ENCODE measurements at places on chromosomes 1 and 21.

GRCh38 chr1:180982422-180982821 is 40.2 kb downstream of the STX6 start:
- no peak for DNase-seq
- H3K27me3 ChIP-seq, result no peaks in the 10 kb centered on the region
- no peak overlapping the region for H3K4me3 ChIP-seq
- H3K36me3 ChIP-seq, result peaks cover 43% of the 10 kb centered on the region
- no peaks in the 10 kb centered on the region for H3K4me1 ChIP-seq
- H3K27ac ChIP-seq, result no peak overlapping the region

DNA sequence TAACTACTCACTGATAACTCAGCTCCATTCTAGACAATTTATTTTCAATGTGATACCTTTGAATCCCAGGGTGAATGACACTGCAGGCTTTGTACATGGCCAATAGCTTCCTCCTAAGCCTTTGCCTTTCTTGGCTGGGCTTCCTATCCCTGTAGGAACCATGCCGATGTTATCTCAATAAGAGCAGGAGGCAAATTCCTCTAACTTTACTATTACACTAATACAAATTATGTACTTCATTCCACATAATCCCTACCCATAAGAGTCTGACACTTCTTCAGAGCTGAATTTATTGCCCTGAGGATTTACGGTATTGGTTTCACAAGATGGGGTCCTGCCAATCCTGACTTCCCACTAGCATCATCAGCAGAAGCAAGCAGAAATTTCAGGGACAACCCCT is 14.0 kb downstream of the TGFBR3 start:
- no peaks in the 10 kb centered on the region for H3K36me3 ChIP-seq
- peaks cover 93% of the 10 kb centered on the region for H3K4me1 ChIP-seq
- no peak for DNase-seq
- no peaks in the 10 kb centered on the region for H3K27me3 ChIP-seq

- DNase-seq, result no peak
- H3K27ac ChIP-seq, result no peak overlapping the region
- H3K36me3 ChIP-seq, result no peaks in the 10 kb centered on the region
- no peak overlapping the region for H3K4me3 ChIP-seq
- H3K27me3 ChIP-seq, result no peaks in the 10 kb centered on the region
- H3K4me1 ChIP-seq, result no peaks in the 10 kb centered on the region
Observed at GRCh38 chr1:31327381-31327780, 30.5 kb downstream of the ZCCHC17 start.

DNA sequence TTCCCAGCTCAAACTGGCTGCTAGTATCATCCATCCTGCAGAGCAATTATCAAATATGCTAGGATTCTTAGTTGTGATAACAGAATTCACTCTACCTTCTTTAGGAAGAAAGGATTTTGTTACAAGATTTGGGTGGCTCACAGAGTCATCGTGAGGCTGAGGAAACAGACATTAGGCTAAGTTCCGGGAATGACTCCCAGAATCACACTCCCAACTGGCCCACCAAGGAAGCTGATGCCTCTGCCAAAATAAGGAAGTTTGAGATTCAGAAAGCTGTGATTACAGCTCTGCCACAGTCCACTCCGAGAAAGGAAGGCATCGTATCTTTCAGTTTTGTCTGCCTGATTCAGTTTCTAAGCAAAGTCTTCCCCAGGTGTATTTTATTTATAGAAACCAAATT is 50.6 kb upstream of the LYPLAL1 start:
- DNase-seq, result no peak
- H3K27me3 ChIP-seq, result no peaks in the 10 kb centered on the region

GRCh38 chr1:42267904-42268303 is 67.1 kb downstream of the FOXJ3 start:
- no peaks in the 10 kb centered on the region for H3K27me3 ChIP-seq
- H3K4me3 ChIP-seq, result no peak overlapping the region
- no peak for DNase-seq
- H3K27ac ChIP-seq, result no peak overlapping the region
- no peaks in the 10 kb centered on the region for H3K36me3 ChIP-seq
- H3K4me1 ChIP-seq, result peaks cover 23% of the 10 kb centered on the region

GRCh38 chr1:227869279-227869842 is 53.9 kb downstream of the PRSS38 start:
- DNase-seq, result no peak
- H3K36me3 ChIP-seq, result no peaks in the 10 kb centered on the region
- H3K4me1 ChIP-seq, result no peaks in the 10 kb centered on the region

DNA sequence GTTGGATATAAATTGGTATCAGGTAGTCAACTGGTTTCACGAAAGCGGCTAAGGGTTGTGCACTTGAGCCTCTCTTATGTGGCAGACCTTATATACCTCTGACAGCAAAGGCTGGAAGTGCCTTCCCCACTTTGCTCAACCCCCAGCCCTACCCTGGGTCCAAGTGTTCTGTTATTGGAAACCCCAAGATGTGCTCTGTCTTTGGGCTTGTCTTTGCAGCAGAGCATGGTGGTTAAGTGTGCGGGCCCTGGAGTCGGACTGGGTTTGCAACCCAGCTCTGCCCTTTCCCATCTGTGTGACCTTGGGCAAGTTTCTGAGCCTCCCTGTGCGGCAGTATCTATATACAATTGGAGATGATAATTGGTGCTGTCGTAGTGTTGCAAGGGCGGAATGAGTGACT is 11.2 kb upstream of the IL10 start:
- no peak overlapping the region for H3K4me3 ChIP-seq
- H3K36me3 ChIP-seq, result no peaks in the 10 kb centered on the region
- no peak for DNase-seq
- no peaks in the 10 kb centered on the region for H3K4me1 ChIP-seq

GRCh38 chr1:114715952-114716303 is 643 bp downstream of the NRAS start:
- no peaks in the 10 kb centered on the region for H3K27me3 ChIP-seq
- peak overlapping the region; percentile 58 for H3K4me3 ChIP-seq
- H3K4me1 ChIP-seq, result peaks cover 34% of the 10 kb centered on the region
- H3K36me3 ChIP-seq, result no peaks in the 10 kb centered on the region

DNA sequence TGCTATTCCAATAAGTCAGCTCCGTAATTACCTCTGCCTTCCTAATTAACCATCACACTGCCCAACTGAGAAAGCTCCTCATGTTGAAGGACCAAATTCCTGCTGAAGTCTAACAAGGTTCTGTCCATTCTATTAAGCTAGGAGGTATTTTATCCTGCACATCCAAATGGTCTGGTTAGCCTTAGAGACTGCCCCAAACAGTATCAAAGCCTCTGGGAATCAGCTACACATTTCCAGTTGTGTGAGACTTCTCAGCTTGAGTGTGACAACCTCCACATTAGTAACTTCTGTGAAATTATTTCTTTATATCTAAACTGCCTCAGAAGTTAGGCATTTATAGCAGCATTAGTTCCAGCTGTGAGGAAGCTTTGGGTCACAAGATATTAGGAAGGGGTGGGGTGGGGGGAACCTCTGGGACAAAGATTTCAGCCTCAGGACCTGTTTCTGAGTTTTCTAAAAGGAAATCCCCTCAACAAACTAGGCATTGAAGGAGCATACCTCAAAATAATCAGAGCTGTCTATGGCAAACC is 150.5 kb upstream of the DUSP10 start:
- H3K4me1 ChIP-seq, result peaks cover 1% of the 10 kb centered on the region
- no peaks in the 10 kb centered on the region for H3K27me3 ChIP-seq
- H3K36me3 ChIP-seq, result no peaks in the 10 kb centered on the region
- no peak overlapping the region for H3K27ac ChIP-seq
- DNase-seq, result no peak

DNA sequence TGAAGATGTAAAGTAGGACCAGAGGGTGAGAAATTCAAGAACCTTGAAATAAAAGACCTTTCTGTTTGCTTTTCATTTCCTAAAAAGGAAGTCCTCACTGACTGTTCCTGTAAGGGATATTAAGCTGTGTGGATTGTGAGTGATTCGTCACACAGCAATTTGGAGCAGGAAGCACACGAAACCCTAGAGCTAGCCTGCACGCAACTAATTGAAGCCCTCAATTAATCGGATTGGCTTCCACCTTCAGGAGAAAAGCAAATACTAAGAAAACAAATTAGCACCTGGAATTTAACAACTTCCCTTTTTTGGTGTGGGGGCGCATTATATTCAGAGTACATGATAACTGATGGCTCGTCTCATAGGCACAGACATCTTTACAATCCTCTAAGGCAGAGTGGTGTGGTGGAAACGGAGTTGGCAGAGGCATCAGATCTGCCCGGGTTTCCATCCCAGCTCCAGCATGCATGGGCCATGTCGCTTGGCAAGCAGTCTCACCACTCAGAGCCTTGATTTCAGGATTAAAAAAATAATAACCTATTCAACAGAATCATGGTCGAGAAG is 95.2 kb downstream of the KCNJ15 start:
- no peaks in the 10 kb centered on the region for H3K27me3 ChIP-seq
- H3K36me3 ChIP-seq, result no peaks in the 10 kb centered on the region
- DNase-seq, result peak; percentile 46
- no peak overlapping the region for H3K27ac ChIP-seq
- no peaks in the 10 kb centered on the region for H3K4me1 ChIP-seq

- DNase-seq, result no peak
- H3K36me3 ChIP-seq, result no peaks in the 10 kb centered on the region
- no peaks in the 10 kb centered on the region for H3K27me3 ChIP-seq
- peak overlapping the region; percentile 71 for H3K27ac ChIP-seq
- no peak overlapping the region for H3K4me3 ChIP-seq
- peaks cover 89% of the 10 kb centered on the region for H3K4me1 ChIP-seq
Observed at GRCh38 chr1:207831517-207832327, 79.2 kb downstream of the CD34 start.

DNA sequence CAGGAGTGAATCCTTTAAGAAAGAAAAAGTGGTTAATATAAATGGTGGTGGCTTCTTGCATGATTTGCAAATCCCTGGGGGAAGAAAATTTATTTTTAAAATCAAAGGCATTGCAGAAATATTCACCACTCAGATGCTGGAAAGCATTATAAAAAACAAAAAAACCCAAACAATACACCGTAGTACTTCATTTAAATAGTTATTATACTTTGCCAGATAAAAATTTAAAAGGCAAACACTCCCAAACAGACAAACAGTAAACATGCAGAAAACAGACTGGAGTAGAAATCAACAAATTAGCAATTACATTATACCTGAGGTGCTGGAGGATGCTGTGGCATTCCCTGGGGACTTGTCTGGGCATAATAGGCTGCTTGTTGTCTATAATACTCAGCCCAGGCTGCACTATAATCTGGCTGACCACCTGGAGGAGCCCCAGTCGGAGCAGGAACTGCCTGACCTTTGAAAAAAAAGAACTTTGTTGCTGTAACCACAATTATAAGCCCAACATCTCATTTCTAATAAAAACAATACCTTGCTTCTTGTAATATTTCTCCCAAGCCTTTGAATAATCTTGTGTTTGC is 29.9 kb downstream of the FUBP1 start:
- no peak overlapping the region for H3K4me3 ChIP-seq
- H3K36me3 ChIP-seq, result peaks cover 70% of the 10 kb centered on the region
- DNase-seq, result no peak
- H3K4me1 ChIP-seq, result peaks cover 11% of the 10 kb centered on the region
- no peaks in the 10 kb centered on the region for H3K27me3 ChIP-seq
- H3K27ac ChIP-seq, result no peak overlapping the region

DNA sequence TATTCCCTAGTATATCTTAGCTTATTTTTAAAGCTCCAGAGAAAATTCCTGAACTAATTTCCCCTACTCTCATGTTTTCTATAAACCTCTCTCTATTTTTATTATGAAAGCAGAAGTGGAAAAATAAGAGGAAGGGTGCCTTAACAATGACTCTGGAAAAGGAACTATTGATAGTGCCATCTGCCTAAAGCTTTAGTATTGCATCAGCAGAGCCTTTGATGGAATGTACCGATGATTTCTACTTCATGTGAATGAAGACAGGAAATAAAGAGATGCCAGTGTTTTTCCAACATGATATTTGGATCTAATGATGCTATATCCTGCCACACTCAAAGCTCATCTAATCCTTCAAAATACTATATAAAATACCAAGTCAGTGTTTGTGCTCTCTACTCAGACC is 35.1 kb downstream of the TNFSF18 start:
- H3K27me3 ChIP-seq, result no peaks in the 10 kb centered on the region
- H3K4me3 ChIP-seq, result no peak overlapping the region
- H3K27ac ChIP-seq, result no peak overlapping the region
- no peaks in the 10 kb centered on the region for H3K4me1 ChIP-seq
- no peaks in the 10 kb centered on the region for H3K36me3 ChIP-seq
- no peak for DNase-seq

Measured in vagina (tissue), 2 donors.